ENCODE measurements at places on chromosomes 3 and 15.
A peak's percentile ranks its signal among the peaks of the same experiment; 100 is the strongest.

- no peak for DNase-seq
Measured at GRCh38 chr3:188209740-188210139, 55.8 kb downstream of the LPP start.

GRCh38 chr3:156583469-156583868, 28.6 kb upstream of the SSR3 start:
- no peak for DNase-seq

DNA sequence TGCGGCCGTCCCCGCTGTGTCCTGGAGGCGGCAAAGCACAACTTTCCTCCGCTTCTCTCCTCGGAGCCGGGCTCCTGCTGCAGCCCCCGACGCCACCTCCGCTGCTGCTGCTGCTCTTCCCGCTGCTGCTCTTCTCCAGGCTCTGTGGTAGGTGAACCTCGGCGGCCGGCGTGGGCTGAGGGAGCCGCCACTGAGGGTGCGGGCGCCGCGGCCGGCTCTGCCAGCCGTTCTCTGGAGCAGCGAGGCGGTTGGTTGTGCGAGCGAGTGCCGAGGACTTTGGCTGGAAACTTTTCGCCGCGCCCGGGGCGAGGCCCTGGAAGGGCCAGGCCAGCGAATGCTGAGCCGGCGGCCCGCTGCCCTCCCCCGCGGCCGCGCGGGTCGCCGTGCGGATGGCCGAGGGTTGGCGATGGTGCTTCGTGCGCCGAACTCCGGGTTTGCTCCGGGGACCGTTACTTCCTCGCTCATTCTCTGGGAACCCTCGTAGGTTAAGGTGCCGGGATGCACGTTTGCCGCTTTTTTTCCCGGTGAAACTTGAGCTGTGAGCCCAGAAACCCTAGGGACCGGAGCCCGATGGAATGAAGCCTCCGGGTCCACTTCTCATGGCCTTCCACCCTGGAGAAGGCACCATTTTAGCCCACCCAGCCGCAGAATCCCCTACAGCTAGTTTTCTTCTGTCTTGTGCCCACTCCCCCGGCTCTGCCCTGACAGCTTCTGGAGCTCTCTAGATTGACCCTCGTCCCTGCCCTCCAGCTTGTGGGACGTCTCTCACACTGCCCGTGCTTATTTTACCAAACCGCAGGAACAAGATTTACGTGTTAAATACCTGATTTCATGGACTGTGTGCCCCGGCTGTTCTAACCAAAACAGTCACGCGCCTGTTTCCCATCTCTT, 660 bp downstream of the NECTIN3 start:
- DNase-seq = no peak

GRCh38 chr3:53865732-53866499, 16.0 kb downstream of the ACTR8 start:
- DNase-seq = no peak

DNA sequence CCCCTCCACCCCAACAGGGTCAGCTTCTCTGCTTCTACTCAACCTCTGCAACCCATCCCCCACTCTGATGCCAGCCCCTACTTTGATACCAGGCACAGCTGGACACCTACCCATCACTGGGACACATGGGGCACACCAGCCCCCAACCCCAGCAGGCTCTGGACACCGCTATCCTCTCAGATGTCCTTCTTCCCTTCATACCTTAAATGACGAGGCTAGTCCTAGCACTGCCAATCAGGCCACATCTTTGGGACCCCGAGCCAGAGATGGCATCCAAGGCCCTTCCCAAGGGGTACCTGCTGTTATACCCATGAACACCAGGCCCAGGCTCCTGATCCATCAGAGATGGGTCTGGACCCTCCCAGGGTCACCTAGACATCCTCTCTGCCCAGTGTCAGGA, 10.6 kb downstream of the POC1A start:
- DNase-seq = no peak

- DNase-seq = no peak
Measured at GRCh38 chr15:57902155-57902554, 163.4 kb downstream of the ALDH1A2 start.

- no peak for DNase-seq
Measured at GRCh38 chr3:119663885-119664284, 3.5 kb upstream of the POPDC2 start.

DNA sequence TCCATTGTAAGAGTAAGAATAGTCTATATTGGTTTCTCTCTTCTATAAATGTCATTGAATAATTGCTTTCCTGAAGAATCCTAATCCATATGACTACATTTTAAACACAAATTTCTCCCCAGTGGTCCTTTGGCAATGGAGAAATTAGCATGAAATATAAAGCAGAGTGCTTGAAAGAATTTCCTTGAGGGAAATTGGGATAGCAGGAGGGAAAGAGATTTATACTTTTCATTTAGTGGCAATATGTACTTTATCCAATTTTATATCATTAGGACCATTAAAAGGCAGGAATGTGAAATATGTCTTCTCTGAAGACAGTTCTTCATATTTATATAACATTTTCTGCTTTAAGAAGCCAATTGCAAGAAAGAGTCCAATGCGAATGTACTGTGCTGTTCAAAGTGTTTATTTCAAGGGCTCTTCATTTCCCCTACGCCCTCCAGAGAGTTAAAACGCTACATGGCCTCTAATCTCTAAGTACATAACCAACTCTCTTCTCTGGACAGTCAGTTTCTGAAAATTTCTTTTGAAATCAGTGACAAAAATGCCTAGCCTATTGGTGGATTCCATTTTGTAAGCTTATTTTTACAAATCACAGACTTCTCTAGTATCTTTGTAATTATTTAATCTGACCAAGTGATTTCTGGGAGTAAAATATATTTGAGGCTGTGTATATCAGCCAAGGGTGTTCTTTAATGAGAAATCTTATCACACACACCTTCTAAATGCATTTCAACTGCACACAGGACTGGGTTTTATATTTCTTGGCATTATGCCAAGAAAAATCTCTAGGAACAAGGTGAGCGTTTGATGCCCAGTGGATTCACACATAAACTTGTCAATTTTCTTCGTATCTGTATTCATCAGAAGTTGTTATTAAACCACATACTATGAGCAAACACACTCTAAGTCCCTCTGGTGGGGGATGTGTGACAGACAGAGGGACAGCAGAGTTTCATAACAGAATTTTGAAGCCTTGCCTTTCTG, 51.2 kb downstream of the KCNAB1 start:
- no peak for DNase-seq

DNA sequence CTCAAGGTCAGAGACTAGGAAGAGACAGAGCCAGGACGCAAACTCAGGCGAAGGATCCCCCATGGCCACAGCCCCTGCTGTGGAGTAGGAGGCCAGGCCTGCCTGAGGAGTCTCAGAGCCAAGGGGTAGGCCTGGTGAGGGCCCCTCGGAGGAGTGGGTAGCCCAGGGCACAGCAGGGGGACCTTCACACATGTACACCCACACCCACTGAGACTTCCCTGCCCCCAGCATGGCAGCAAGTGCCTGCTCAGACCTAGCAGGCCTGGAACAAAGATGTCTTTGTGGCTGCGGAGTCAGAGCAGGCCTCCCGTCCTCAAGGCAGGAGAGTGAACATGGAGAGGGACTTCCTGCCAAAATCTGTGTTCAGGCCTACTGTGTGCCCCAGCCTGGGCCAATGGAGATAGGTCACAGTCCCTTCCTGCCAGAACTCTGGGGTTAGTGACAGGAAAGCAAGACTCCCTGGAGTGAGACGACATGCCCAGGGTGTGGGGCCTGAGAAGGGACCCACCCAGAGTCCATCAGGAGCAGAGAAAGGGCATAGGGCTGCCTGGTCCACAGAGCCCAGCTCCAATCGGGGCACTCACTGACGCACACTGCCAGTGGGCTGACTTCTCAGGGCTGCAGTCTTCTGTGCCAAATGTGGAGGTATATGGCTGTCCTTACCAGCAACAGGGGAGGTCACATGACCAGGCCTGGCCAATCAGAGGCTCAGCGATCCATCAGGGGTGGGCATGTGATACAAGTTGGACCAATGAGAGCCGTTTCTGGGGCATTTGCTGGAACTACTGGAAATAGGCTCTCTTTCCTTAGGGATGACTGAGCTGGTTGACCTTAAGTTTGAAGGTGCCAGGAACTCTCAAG, 2.3 kb downstream of the GRIP2 start:
- no peak for DNase-seq

- no peak for DNase-seq
Measured at GRCh38 chr3:64621275-64621674, 66.5 kb downstream of the ADAMTS9 start.

- no peak for DNase-seq
Measured at GRCh38 chr3:4907643-4908432, 71.4 kb upstream of the BHLHE40 start.

- DNase-seq = no peak
Measured at GRCh38 chr15:60572541-60573421, 93.8 kb upstream of the ICE2 start.

DNA sequence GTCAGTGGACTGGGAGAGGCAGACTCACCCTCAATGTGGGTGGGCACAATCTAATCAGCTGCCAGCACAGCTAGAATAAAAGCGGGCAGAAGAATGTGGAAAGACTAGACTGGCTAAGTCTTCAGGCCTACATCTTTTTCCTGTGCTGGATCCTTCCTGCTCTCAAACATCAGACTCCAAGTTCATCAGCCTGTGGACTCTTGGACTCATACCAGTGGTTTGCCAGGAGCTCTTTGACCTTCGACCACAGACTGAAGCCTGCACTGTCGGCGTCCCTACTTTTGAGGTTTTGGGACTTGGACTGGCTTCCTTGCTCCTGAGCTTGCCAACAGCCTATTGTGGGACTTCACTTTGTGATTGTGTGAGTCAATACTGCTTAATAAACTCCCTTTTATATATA, 68.0 kb downstream of the CNTN3 start:
- DNase-seq = no peak

DNA sequence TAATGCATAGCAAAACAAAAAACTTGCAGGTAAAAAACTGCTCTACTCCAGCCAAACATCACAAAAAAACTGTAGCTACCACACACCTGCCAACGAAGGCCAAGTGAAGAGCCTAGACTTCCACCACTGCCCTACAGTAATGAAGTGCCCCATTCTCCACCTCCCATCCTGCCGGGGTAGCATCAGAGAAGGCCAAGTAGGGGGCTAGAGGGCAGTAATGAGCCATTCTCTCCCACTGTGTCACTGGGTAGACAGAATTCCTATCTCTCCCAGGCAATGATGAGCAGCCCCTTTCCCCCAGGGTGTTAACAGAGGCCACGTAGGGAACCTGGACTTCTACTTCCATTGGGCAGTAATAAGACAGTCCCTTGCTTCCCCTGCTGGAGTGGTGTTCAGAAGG, 9.5 kb downstream of the SEC22C start:
- DNase-seq = no peak

- DNase-seq = no peak
Measured at GRCh38 chr3:56183529-56183928, 284.7 kb downstream of the ERC2 start.

DNA sequence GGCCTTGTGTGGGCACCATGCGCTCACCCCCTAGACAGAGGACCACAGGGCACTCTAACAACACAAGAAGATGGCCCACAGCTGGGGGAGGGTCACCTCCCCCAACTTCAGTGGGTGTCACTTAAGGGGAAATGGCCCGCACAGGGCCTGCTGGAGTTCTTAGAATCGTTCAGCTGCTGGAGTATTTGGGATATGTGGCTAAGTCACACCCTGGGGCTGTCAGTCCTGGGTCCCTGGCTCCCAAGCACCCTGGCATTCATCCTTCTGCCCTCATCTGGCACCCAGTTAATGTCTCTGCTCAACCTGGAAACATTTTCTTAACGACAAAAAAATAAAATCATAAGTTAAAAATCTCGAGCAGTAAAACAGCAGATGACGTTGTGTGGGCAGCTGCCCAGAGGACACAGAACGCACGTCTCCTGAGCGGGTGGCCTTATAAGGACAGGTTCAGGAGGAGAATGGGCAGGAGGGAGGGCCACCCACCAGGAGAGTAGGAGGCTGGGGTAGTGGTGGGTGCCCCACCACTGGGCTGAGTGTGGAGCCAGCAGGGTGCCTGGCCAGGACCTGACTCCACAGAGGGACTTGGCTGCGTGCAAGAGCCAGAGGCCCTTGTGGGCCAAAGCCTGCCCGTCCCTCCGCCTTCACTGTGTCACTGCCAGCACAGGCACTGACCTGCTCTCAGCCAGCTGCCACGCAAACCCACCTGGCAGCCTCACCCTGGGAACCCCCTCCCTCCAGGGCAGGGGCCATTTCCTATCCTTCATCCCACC, 11.5 kb downstream of the KBTBD13 start:
- DNase-seq = no peak

DNA sequence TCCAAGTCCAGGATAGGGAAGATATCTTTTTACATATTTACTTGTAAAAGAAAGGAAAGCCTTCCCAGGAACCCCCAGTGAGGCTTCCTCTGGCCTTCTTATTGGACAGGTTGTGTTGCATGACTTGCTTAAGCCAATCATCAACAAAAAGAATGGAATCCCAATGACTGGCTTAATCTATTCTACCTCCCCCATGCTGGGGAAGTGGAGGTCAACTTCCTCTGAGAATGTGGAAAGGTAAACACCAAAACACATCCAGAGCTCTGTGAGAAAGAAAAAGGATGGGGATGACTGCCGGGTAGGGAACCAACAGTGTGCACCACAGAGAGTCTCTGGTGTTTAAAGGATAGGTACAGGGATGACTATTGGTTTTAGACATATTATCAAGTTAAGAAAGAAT, 25.1 kb downstream of the TNIK start:
- no peak for DNase-seq

DNA sequence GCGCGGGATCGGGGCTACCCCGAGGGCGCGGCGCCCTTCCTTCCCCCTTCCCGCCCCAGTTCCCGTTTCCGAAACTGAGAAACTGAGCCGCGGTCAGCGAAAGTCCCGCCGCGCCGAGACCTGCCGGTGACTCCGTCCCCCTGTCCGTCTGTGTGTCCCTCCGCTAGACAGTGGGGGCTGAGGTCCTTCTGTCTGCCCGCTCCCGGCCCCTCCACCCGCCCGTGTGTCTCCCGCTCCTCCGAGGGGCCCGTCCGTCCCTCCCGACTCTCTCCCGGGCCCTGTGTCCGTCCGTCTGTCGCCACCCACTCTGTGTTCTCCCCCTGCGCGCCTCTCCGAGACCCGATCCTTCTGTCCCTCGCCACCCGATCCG, 426 bp downstream of the PRKCD start:
- no peak for DNase-seq

GRCh38 chr3:56857178-56857577, 55.4 kb upstream of the ARHGEF3 start:
- DNase-seq = no peak

- DNase-seq = peak; percentile 77
Measured at GRCh38 chr15:40859206-40859851, 14.7 kb downstream of the RHOV start.

DNA sequence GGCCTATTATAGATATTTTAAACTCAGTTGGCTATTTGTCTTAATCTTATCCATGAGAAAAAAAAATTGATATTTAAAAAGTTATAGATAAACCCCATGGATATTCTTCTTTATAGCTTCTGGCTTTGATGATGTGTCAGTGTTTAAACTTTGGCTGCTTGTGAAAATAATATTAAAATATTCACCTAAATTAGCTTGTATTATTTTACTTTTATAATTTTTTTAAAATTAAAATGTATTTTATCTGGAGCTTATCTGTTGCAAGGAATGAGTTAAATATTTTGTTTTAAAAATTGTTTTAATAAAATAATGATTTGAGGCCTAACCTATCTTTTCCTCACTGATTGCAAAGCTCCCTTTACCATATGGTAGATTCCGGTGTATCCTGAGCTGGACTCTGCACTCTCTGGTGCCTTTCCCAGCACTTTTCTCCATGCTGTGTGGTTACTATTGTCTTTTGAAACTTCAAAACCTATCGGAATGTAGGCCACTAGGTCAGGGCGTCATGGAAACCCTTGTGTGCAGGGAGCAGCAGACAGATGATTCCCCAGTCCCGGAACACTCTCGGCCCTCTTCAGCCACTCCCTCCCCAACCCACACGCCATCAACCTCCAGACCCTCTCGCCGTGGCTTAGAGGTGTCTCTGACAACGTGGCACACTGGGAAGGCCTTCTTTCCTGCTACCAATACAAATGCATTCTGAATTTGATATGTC, 252.3 kb upstream of the ATP10A start:
- no peak for DNase-seq
